OCI-LY7 (cell line): ENCODE measurements at places on chromosomes 12 and 14. TPM values are rescaled to one million over a fixed set of nuclear protein-coding genes. Genes with fewer than 3 reads are reported as not detected.

TMEM121 gene
- total RNA-seq, result 0.21 and 0.31 TPM in 2 replicates

KRT6B gene
- total RNA-seq, result not detected in 2 replicates

VWF gene
- total RNA-seq, result 0.32 and 0.35 TPM in 2 replicates

PLCZ1 gene
- total RNA-seq, result not detected in 2 replicates

GALNT16 gene
- total RNA-seq, result 0.30 TPM in 1 of 2 replicates, not detected in the other

OTUB2 gene
- total RNA-seq, result 0.48 and 0.84 TPM in 2 replicates

KLRF2 gene
- total RNA-seq, result not detected in 2 replicates

C14orf119 gene
- total RNA-seq, result 37.0 and 42.4 TPM in 2 replicates

RNFT2 gene
- 62.2 and 74.3 TPM in 2 replicates for total RNA-seq

OAS3 gene
- 5.4 and 9.2 TPM in 2 replicates for total RNA-seq

TRHDE gene
- total RNA-seq, result not detected in 2 replicates

NPAS3 gene
- not detected in 2 replicates for total RNA-seq

MANSC4 gene
- total RNA-seq, result not detected in 2 replicates

FZD10 gene
- not detected in 2 replicates for total RNA-seq

PDE3A gene
- not detected in 2 replicates for total RNA-seq
